Panc1 (cell line): ENCODE measurements at places on chromosomes 12 and 14.

DNA sequence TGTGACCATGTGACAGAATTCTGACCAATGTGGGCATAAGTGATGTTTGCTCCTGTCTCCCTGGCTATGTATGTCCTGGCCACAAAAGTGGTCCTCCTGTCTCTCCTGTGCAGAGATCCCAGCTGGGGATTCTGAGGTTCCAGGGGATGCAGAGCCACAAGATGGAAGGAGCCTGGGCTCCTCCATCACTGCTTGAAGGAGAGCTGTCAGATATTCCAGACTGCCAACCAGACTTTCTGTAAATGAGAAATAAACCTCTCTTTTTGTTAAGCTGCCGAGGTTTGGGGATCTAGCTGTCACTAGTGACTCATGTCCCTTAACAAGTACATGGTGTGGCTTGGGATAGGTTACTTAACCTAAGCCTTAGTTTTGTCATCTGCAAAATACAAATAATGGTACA is 21.9 kb downstream of the BDKRB1 start:
- no peak for DNase-seq

GRCh38 chr14:63205044-63205575 is 867 bp downstream of the RHOJ start:
- no peak for DNase-seq

- no peak for DNase-seq
These were observed 4.3 kb downstream of the STRAP start for GRCh38 chr12:15886372-15887042.

GRCh38 chr12:106226884-106227640 is 20.8 kb downstream of the CKAP4 start:
- peak; percentile 51 for DNase-seq

- DNase-seq, result no peak
These were observed 14.1 kb downstream of the KLRF2 start for GRCh38 chr12:9895215-9895971.

GRCh38 chr12:8970432-8970831 is 18.9 kb upstream of the KLRG1 start:
- DNase-seq, result no peak

DNA sequence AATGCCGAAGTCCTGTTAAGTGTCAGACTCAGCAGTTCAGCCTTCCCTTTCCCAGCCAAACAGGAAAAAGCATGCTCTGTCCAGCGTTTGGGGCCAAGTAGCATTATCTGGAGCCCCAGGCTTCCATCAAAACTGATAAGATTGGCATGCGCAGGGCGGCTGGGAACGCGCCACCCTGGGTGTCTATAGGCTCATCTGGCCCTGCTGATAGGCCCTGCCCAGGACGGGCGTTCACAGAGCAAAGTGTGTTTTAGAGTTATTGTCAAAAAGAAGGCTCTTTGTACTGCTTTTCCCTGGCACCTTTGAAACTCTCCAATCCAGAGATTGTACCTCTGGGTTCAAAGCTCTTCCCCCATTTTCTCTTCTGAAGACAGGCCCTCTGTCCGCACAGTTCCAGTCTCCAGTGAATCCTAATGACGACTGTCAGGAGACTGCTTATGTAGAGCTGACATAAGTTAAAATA is at the start of gene ART4:
Gene ART4, minus strand, starts transcription at position 102 of the 463 bp plus-strand sequence. CDS start 413 bp downstream, outside the sequence.
- no peak for DNase-seq

DNA sequence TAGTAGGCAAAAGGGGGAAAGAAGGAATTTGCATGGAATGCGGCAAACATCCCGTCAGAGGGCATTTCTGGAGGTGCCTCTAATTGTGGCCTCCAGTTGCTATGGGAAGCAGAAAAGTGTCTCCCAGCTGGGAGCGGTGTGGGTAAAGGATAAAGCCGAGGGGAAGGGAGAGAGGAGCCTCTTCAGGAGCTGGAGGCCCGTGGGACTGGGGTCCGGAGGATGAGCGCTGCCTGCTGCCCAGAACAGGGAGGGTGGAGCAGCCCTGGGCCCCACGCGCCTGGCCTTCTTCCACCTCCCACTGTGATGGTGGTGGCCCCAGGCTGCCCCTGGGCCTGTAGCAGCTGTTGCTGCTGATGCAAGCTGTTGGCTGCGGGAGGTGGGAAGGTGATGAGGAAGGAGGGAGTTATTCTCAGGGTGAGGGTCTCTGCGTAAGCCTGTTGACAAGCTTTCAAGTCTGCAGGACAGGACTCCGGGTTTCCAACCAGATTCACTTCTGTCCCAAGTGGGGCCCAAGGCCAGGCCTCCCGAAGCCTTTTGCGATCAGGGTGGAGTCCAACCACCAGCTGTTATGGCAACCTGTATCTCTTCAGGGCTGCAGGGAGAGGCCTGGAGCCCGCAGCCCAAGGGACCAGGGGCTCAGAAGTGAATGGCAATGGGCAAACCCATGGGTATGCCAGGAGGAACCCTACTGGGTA is 19.1 kb upstream of the PGF start:
- DNase-seq, result no peak

- DNase-seq, result no peak
These were observed 103.3 kb downstream of the NUAK1 start for GRCh38 chr12:106035421-106035820.

DNA sequence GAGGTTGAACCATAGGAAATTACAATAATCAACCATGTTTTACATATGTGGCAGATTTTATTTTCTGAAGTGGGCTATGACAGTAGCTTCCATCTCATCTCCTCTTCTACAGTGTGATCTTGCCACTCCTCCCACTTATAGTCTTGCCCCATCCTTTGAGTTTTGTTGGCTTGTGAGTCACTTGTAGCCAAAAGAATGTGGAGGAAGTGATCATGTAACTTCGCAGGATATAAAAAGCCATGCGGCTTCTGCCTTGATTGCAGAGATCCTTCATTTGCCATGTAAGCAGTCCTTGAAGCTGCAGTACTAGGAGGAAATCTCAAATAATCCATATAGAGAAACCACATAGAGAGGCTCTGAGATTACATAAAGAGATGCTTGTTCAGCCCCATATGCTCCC is 13.7 kb upstream of the ZNF84 start:
- DNase-seq, result no peak

DNA sequence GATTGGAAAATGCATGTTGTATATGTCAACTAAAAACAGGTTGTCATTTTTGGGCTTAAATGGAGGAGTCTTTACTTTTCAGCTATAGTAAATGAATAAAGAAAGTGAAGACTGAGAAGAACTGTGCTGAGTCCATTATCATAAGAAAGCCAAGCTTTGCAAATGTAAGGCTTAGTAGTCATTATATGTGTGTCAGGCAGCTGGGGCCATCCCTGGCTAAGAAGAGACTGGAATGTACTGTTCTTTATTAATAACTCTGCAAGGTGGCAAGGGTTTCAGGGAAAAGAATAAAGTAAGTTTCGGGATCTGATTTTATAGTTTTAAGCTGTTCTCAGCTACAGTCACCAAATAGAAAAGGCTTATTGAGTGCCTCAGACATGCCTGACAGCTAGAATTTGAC is 48.7 kb downstream of the SRGAP1 start:
- DNase-seq, result no peak

DNA sequence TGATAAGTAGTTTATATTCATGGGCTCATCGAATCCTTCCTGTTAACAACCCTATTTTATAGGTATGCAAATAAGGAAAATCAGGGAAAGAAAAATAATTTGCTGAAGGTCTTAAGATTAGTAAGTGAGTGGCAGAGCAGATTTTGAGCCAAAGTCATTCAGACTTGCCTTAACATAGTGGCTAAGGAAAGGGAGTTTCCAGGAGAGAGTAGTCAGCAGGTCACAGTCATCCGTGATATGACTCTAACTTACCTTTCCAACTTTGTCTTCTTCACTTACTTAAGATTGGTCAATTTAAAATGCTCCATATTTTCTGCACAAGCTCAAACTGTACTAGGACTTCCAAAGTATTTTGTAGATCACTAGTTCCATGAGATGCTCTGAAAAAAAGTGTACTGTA is 46.6 kb downstream of the AKAP6 start:
- DNase-seq, result no peak

GRCh38 chr12:115897729-115898128 is 379.8 kb downstream of the MED13L start:
- DNase-seq, result no peak

DNA sequence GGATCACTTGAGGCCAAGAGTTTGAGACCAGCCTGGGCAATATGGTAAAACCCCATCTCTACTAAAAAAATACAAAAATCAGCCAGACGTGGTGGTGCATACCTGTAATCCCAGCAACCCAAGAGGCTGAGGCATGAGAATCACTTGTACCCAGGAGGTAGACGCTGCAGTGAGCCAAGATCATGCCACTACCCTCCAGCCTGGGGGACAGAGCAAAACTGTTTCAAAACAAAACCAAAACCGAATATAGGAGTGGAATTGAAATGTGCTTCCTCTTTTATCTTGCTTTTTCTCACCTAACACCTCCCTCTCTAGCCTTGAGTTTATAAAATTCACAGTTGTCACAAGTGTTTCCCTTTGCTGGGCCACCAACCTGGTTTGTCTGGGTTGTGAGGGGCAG is 181.9 kb downstream of the PAH start:
- DNase-seq, result no peak

- no peak for DNase-seq
These were observed 496.8 kb downstream of the EGLN3 start for GRCh38 chr14:33454022-33454595.

GRCh38 chr14:68711561-68712309 is 81.1 kb downstream of the ZFP36L1 start:
- no peak for DNase-seq

DNA sequence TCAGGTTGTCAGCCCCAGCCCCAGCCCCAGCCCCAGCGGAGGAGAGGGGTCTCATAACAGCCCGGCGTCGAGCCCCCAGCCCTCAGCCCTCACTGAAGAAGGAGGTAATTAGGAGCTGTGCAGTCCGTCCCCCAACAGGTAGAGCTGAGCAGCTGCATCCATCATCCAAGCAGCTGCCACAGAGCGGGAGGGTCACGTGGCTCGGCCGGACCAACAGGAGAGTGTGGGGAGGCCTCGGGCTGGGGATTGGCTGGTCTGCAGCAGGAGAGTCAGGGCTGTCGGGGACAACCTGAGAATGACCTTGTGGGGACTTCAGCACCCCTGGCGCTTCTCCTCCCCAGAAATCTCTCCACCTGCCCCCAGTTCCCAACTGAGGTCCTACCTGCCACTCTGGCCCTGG is 29.6 kb downstream of the SMUG1 start:
- no peak for DNase-seq

GRCh38 chr14:50792634-50793068 is 38.3 kb downstream of the NIN start:
- no peak for DNase-seq

DNA sequence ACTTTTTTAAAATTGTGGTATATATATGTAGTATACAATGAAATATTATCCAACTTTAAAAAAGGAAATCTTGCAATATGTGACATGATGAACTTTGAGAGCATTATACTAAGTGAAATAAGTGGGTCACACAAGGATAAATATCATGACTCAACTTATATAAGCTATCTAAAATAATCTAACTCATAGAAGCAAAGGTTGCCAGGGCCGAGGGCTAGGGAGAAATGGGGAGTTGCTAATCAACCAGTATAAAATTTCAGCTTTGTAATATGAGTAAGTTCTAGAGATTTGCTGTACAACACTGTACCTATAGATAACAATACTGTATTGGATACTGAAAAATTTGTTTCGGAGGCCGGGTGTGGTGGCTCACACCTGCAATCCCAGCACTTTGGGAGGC is 38.5 kb downstream of the TAOK3 start:
- no peak for DNase-seq

DNA sequence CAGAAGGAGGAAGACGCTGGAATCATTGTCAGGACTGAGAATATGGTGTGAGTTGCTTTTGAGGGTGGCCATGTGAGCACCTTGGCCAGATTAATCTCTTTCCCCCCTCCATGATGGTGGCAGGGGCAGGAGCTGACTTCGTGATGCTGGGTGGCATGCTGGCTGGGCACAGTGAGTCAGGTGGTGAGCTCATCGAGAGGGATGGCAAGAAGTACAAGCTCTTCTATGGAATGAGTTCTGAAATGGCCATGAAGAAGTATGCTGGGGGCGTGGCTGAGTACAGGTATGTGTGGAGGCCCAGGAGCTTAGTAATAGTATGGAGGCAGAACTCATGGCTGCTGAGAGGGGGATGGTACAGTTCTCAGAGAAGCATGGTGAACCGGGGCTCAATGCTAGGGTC is 4.3 kb downstream of the TINF2 start:
- DNase-seq, result no peak

GRCh38 chr14:96264200-96264553 is 8.2 kb downstream of the BDKRB1 start:
- no peak for DNase-seq

GRCh38 chr12:111596985-111597830 is 1.9 kb downstream of the ATXN2 start:
- peak; percentile 30 for DNase-seq

DNA sequence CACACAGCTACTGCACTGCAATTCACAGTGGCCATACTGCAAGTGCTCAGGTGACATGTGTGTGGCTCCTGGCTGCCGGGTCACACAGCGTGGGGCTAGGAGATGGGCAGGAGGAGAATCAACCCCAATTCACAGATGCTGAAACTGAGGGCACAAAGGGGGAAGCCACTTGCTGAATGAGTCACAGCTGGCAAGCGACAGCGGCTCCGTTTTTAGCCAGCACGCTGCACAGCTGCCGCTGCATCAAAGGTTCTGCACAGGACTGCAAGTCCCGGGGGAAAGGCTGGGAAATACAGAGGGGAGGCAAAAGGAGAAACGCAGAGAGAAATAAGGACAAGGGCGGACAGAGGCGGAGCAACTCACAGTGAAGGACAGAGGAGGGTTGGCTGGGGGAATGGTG is 57.9 kb downstream of the KDM2B start:
- DNase-seq, result no peak

- no peak for DNase-seq
These were observed 16.2 kb downstream of the PYGL start for GRCh38 chr14:50928002-50928635.

- DNase-seq, result no peak
These were observed at the start of gene TMEM63C for GRCh38 chr14:77181603-77182437. Gene TMEM63C (plus strand): TSS chr14:77181798. CDS start chr14:77218814, 37,016 bp downstream.

- DNase-seq, result no peak
These were observed 32.0 kb upstream of the ABCC9 start for GRCh38 chr12:21973221-21973620.

DNA sequence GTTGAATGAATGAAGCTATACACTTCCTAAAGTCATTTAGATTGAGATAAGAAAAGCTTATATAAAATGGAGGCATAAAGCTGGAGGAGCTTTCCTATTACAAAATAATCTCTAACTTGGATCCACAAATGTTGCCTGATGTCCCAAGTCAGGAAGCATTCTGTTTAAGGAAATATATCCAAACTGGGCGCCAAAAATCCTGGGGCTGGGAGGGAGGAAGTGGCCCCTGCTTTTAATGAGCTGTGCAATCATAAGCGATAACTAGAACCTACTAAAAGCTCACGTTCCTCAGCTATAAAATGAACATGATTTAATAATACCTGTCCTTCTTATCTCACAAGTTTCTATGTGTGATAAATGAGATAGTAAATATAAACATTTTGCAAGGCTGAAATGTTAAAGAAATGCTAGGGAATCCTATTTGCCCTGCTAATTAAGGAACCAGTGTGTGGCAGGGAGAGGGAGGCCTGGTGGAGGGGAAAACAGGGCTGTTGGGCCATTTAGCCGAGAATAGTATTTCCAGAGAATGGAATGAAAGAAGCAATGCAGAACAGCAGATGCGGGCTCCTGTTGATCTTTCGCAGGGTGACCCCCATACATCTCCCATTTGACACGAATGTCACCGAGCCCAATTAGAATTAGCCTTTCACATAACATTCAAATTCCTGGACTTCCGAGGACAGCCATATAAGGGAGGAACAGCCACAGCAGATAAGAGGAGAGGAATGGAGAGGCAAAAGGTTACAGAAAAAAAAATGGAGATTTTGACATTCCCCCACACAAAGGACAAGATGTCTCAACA is 25.9 kb downstream of the DUSP6 start:
- DNase-seq, result no peak
